HEK293T (cell line): ENCODE measurements at places on chromosomes 5 and 9.

- no peak for DNase-seq
Measured at GRCh38 chr9:82504620-82505019, 516.0 kb downstream of the SPATA31D1 start.

DNA sequence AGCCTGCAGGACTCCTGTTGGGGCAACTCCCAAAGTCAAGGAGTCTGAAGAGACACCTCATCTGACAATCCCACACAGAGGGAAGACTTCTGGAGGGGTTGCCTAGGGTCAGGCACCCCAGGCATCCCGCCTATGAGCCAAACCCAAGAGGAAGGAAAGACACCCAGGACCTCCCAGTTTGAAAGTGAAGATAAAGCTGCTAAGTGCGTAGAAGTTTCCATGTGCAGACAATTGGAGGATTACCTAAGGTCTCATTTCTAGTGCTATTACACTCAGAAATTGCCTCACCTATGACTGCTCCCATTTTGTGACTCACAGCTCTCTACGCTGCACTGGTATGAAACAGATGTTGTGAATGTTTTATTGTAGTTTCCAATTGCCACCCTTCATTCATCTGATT lies 322.9 kb downstream of the SLIT3 start:
- no peak for DNase-seq

GRCh38 chr5:135189024-135189423 lies 155.0 kb upstream of the PITX1 start:
- no peak for DNase-seq

GRCh38 chr9:5621327-5621726 lies 7.6 kb upstream of the RIC1 start:
- no peak for DNase-seq

DNA sequence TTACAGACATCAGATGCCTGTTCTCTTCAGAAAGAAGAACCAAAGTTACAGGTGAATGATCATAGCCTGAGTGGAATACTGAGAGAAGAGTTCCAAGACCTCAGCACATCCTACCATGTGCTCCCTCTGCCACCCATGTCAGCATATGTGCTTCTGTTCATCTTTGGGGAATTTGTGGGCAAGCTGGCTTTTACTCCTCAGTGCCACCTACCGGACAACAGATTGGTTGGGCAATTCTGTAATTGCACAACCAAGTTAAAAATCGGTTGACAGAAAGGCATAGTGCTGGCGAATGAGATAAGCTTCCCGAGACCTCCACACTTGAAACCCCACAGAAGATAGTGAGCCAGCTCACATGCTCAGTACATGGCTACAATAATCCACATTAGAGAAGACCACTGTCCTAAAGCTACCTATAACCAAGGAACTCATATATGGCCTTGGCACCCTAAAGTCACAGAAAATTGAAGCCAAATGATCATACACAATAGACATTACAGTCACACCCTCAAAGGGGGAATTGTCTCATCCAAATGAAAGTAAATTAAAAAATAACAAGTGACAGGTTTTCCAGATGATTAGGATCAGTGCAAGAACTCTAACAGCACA lies 1238.0 kb upstream of the NUDT12 start:
- peak; percentile 7 for DNase-seq

GRCh38 chr5:882253-883183 lies 10.1 kb downstream of the BRD9 start:
- no peak for DNase-seq

GRCh38 chr5:38008198-38008597 lies 168.4 kb upstream of the GDNF start:
- no peak for DNase-seq

DNA sequence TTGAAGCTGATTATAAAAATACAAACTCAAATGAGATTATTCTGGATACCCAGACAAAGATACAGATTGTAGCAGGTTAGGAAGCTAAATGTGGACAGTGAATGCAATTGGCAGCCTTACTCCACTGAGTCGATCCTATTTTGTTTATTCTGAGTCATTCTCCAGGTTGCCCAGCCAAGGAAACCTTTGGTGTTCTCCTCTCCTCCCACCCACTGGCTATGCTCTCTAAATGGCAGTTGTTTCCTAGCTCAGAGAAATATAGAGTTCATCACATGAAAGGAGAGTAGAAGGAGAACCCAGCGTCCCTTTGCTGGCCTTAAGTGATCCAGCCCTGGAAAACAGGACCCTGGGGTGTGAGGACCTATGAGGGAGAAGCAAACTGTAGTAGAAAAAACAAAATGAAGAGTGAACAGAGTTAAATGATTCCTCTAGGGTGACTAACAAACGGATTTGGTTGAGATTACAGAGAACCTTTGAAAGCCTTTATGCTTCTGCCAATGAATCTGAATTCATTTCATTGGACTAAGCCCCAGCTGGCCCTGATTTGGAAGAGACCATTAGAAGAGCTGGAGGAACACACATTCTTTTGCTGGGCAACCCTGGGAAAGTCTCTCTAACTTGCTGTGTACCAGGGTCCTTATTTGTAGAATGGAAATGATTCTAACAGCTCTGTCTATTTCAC lies 95.1 kb downstream of the BRINP1 start:
- DNase-seq = no peak

GRCh38 chr9:27383524-27383923 lies 86.6 kb upstream of the EQTN start:
- no peak for DNase-seq

DNA sequence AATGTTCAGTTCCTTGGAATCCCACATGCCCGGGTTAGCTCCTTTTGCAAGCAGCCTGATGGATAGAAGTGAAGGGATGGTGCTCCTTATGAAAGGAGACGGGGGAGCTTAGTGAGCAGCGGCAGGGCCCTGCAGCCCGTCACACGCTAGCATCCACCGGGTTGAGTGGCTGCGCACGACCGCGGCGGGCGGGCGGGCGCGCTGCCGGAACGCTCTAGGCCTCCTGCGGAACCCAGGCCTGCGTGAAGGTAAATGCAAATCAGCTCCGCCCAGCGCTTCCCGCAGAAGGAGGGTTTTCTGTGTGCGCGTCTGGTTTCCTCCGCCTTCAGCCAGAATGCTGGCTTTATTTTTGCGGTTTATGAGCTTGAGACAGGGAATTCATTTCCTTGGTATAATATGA lies 19.8 kb downstream of the IL12B start:
- DNase-seq = no peak

DNA sequence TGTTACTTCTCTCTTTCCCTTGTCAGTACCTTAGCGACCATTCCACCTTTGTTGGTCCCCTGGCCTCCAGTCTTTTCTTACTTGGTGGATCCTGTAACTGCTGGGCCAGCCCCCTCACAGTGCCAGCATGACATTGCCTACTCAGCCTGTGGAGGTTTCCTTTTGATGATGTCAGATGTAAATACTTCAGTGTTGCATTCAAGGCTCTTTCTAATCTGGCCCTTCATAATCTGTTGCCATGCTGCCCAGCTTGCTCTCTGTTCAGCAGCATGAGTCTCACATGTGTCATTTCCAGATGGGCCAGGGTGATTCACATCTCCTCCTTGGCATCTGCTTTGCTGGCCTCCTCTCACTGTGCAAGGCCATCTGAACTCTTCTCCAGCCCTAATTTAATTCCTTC lies 57.1 kb downstream of the MAST4 start:
- no peak for DNase-seq

DNA sequence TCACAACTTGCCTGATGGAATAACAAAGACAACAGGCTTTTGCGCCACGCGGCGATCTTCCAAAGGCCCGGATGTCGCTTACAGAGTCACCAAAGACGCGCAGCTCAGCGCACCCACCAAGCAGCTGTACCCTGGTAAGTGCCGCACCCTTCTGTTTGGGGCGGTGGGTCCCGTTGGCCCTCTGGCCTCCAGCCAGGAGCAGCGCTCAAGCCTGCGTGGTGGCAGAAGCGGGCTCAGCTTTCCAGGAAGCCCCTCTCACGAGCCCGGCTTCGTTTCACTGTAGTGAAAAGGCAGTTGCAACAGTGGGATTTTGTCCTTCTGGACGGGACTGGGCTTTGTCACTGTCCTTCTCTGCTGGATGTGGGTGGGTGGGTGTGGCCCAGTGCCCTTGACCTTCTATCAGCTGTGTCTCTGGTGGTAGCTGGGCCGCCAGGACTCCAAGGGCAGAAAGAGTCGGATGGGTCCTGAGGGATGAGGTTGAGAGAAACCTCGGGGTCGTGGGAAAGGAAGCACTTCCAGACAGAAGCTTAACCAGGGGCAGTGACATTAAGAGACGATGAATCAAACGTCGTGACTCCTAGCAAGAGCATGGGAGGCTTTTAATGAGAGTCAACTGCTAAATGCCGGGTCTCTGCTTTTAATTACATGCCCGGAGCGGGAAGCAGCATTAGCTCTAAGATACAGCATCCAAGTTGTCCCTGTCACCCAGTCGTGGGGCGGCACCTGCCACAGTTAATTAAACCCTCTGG lies 49.5 kb downstream of the COL5A1 start:
- DNase-seq = no peak

DNA sequence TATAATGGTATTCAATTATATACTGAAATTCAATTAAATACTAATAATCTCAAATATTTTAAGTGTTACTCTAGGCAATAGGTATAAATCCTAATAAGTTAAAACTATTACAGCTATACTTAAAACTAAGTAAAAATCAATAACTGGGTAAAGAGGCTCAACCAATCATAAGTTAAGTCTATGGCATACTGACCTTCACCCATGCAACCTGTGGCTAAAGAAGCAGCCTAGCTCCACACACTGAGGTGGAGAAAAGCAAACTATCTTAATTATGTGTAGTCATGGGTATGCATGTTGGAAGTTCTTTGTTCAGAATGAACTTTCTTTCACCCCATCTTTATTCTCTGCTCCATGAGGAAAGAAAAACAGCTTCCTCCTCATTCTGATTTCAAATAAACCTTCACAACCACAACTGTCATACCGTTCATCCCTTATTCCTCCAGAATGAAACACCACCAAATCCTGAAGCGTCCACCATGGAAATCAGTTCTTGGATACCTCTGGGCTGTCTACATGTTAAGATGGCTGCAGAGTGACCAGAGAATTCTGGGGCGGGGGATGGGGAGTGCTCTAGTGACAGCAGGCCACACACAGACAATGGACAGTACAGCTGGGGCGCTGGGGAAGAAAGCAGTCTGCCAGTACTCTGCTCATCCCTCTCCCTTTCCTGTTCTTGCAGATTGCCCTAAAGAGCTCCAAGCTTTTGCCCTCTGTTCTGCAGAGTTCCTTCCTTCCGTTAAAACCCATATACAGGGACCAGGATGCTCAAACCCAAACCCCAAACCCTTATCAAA lies 62.3 kb downstream of the RIGI start:
- no peak for DNase-seq

GRCh38 chr5:179393078-179393477 lies 47.8 kb upstream of the ADAMTS2 start:
- DNase-seq = no peak

DNA sequence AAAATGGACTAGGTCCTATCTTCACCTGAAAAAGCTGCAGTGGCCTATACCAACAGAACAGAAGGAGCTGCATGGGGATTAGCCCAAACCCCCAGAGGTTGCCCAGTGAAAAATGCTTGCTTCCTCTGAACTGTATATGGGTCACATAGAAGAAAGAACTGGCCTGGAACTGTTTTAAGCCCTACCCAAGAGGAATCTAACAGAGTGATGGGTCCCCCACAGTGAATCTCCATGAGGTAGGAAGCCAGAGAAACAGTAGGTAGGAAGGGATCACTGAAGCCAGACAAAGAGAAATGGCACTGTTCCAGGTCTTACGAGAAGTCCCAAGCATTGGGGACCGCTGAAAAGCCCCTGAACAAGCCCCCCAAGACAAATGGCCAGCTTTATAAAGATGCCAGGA lies 28.8 kb upstream of the TRIM32 start:
- no peak for DNase-seq

DNA sequence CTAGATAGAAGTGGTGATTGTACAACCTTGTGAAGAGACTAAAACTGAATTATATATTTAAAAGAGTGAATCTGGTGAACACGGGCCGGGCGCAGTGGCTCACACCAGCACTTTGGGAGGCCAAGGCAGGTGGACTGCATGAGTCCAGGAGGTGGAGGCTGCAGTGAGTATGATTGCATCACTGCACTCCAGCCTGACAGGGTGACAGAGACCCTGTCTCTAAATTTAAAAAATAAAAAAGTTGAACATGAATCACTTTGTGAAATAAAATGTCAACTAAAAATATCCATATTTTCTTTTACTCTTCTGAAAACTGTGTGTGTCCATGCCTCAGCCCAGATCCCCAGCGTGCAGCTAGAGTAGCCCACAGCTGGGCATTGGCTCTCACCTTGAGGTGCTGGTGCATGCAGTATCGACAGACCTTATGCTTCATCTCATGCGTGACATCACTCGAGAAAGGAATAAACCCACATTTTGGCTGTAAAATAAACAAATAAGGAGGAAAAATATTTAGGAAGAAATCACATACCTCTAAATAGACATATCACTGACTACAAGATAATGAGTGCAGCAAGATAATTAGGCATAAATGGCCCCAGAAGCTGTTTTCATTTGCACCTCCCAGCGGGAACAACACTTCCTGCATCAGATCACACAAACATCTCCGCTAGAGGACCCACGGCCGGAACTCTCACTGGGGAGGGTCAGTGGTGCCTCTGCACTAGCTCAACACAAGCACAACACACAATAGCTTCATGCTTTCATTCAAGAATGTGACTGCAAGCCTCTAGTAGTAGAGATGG lies 22.1 kb downstream of the IPPK start:
- no peak for DNase-seq

- no peak for DNase-seq
Measured at GRCh38 chr5:9653811-9654210, 23.7 kb upstream of the TAS2R1 start.

- DNase-seq = no peak
Measured at GRCh38 chr9:35501946-35502345, 12.0 kb downstream of the RUSC2 start.

- no peak for DNase-seq
Measured at GRCh38 chr5:82591021-82591515, 312.9 kb upstream of the RPS23 start.

- no peak for DNase-seq
Measured at GRCh38 chr9:120890320-120891244, 13.6 kb upstream of the PHF19 start.

DNA sequence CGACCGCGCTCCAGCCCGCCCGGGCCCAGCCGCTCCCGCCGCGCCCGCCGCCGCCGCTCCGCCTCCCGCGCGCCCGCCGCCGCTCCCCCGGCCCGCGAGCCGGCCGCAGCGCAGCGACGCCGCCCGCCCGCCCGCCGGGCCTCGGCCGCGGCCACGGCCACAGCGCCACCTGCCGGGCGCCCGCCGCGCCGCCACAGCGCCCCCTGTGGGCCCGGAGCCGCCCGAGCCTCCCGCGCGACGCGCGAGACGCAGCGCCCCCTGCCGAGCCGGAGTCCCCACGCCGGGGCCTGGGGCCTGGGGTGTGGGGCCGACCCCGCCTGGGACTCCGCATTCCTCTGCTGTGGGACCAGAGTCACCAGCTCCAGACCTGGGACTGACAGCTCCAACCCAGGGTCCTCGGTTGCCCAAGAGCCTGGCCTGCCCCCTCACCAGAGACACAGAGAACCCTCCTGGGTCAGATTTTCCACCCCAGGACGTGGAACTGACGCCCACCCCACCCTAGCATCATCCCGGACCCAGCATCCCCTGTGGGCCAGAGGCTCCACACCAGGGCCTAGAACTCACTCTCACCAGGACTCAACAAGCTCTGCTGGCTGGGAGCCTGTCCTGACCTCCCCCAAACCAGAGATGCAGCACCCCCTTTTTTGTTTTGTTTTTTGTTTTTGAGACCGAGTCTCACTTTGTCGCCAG lies at the start of gene RAPGEF1:
Gene RAPGEF1 (minus strand): TSS at position 118 of the 690 bp plus-strand sequence. CDS start 246 bp downstream, outside the sequence.
- peak; percentile 89 for DNase-seq
